ENCODE measurements at places on chromosomes 7 and 10.
A peak's percentile ranks its signal among the peaks of the same experiment; 100 is the strongest.

DNA sequence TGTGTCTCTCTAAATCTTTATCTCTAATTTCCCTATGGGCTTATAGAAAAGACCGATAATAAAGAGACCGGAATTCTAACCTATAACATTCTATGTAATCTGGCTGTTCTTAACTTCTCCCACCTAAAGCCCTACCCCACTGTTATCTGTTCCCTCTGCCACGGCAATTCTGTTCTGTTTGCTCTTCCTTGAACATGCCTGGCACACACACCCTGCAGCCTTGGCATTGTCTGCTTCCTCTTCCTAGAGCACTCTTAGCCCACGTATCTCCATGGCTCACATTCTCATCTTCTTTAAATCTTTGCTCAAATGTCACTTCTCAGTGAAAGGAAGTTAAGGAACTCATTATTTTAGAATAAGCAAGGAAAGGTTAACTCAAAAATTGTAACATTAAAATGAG lies 309.2 kb downstream of the GPR158 start:
- DNase-seq: no peak

- peak; percentile 38 for DNase-seq
These were observed 602.2 kb downstream of the LRMDA start for GRCh38 chr10:76033457-76034196.

DNA sequence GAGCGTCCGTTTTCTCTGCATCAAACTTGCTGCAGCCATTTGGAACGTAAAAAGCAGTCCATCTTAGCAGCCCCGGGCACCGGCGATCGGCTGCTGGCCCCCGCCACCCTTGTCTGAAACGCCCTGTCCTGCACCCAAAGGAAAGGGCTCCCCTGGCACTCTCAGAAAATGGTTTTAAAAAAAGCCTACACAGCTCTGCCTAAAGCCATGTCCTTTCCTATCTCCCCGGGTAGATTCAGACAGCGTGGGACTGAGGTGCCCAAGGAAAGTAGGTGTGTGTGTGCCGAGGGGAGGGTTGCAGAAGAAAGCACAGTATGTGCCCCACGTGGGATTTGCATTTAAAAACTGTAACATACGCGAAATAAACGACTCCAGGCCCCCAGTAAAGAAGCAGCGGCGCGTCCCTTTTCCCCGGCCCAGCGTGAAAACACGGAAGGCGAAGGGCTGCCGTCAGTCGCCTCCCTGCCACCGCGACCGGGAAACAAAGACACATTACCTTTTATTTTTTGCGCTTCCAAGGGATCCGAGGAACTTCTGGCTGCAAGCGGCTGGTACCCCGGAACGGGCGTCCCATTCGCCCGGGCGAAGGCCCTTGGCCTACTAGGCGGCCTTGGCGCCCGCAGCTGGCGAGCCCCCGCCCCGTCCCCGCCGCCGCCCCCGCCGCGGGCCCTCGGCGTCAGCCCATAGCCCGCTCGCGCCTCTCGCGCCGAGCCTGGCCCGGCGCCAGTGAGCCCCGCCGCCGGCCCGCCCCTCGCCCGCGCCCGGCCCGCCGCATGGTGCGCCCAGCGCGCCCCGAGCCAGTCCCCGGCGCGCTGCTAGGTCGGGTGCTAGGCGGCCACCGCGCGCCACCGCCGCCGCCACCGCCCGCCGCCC lies 304.6 kb downstream of the PRPF18 start:
- no peak for DNase-seq

DNA sequence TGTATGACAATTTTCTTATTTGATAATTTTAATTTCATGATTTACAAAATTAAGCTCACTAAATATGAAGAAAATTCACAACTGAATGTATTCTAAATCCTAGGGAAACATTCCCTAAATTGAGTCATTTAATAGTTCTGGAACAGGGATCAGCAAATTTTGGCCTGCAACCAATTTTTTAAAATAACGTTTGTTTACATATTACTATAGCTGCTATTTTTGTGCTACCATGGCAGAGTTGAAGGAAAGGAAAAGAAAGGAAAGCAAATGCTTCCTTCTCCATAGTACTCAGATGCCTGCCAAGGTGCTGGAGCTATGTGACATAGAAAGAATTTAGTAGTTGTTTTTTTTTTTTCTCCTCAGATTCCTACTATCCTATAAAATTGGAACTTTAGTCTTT lies 1307.7 kb upstream of the LRRTM3 start:
- DNase-seq: no peak

DNA sequence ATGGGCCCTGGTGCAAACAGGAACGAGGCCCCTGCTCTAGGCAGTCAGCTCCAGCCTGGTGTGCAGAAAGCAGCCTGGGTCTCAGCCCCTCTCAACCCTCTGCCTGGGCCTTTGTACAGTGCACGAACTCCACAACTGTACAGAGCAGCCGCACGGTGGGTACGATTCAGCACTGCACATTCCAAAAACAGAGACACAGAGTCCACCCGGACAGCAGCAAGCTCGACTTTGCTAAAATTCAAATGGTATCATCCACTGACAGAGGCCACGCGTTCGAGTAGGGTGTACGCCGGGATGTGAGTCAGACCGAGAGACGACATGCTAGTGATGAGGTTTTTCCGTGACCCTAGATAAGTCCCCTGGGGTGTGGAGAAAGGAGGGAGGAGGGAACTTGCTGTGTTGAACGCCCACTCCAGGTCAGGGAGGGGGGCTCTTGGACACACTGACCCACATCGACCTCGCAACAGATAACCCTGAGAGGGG lies 65.6 kb upstream of the PDGFA start:
- DNase-seq: no peak

- DNase-seq: no peak
These were observed 104.7 kb upstream of the IKZF1 start for GRCh38 chr7:50199824-50200223.

DNA sequence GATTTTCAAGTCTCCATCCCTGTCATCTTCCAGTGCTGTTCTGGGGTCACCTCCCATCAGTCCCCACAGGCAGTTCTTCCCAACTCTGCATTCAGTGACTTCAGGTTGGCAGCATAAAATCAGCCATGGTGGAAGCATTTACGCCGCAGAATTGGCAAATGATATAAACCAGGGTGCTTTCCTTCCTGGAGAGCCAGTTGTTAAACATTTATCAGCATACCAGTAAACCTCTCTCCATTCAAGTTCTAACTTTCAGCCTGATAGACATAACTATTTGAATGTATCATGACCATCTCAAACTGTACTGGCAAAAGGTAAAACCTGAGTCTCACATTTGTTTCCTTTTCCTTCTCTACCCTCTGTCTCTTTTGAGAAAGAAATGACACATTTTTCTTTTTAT lies 69.7 kb upstream of the ITPRID1 start:
- no peak for DNase-seq

DNA sequence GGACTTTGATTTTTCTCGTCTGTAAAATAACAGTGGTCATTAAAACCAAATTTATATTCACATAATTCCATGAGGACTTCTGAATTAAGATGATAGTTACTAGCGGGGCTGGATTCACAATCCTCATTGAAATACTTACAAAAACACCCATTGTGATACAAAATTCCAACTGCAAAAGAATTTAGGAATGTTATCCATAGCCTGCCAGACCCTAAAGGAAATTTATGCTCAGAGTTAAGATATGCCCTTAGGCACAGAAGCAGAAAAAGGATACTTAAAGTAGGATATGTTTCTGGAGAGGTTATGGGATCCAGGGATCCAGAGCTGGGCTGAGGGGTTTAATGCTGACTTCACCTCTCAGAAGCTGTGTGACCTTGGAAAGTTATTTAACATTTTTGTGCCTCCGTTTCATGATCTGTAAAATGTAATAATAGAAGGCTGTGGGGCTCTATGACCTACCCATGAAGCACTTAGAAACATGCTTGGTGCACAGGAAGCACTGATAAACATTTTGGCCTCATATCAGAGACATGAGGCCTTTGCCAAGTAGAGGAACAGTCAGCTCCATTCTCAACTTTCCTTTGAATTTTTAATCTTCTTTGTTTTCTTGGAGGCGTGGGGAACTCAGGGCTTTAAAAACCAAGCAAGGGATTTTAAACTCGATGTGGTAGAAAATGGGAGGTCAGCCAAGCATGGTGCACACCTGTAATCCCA lies 744.7 kb downstream of the KCNMA1 start:
- no peak for DNase-seq

DNA sequence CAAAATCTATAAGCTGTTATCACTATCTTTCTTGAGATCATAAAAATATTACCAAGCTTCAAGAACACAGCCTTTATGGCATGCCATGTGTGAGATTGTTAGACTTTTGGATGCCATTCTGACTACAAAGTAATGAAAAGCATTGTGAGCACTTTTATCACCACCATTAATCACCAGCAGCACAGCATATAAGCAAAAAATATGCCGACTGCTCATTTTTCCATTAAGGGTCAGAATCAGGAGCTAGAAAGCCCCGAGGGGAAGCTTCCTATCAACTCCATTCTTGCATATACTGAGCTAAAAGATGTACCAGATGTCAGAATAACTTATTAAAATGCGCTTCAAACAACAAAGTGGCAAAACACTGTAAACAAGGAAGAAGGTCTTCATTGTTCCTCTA lies 114.3 kb downstream of the LMBR1 start:
- DNase-seq: no peak

DNA sequence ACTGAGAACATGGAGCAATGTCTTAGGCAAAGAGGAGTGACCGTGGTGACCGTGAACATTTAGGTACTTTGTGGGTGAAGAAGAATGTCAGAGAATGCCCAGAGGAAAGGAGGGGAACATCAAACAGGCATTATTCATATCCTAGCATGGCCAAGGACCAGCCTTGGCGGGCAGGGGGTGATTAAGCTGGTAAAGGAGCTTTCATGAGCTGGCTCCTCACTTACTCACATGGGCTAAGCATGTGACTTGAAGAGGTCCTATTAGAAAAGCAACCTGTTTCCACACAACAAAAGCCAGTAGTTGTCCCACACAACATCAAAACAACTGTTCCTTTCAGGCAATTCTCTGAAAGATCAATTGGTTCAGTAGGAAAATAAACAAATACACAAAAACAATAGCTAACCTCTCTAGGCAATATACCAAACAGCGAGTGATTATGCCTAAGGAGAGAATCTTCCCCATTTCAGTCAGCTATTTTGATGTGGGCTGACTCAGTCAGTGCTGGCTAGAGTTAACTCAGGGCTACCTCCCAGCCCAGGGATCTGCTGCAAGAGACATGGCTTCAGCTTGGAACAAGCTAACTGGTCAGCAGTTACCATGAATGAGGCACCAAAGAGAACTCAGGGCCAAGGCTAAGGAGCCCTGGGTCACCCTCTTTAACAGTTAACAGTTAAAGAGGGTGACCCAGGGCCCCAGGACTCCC lies 283.5 kb downstream of the ARHGAP12 start:
- DNase-seq: no peak

DNA sequence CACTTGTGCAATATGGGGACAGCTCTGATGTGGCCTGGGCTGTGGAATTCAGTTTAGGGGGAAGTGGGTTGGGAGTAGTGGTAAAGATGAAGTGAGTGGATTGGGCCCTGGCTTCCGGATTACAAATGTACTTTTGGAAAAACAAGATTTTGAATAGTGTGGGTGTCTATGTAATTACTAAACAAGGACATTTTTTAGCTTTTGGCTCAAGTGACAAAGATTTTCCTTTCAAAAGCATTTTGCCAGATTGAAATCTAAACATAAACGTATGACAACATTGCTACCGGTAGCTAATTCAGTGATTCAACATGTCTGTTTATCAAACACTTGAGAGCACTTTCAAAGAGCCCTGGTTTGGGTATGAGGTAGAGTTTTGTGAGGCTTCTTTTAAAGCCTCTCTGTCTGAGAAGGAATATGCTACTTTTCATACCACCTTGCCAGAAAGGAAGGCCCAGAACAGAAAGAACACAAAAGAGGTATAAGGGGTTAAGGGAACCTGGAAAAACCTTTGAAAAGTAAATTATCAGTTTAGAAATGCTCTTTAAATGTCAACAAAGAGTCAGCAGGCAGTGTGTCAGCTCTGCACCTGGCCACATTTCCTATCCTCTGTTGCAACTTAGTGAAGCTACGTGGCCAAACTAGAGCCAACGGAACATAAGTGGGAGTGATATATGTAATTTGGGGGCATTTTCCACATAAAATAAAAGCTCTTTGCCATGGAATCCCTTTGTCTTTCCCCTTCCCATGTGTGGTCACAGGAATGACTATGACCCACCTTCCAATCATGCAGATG lies 516.1 kb downstream of the NRG3 start:
- no peak for DNase-seq

DNA sequence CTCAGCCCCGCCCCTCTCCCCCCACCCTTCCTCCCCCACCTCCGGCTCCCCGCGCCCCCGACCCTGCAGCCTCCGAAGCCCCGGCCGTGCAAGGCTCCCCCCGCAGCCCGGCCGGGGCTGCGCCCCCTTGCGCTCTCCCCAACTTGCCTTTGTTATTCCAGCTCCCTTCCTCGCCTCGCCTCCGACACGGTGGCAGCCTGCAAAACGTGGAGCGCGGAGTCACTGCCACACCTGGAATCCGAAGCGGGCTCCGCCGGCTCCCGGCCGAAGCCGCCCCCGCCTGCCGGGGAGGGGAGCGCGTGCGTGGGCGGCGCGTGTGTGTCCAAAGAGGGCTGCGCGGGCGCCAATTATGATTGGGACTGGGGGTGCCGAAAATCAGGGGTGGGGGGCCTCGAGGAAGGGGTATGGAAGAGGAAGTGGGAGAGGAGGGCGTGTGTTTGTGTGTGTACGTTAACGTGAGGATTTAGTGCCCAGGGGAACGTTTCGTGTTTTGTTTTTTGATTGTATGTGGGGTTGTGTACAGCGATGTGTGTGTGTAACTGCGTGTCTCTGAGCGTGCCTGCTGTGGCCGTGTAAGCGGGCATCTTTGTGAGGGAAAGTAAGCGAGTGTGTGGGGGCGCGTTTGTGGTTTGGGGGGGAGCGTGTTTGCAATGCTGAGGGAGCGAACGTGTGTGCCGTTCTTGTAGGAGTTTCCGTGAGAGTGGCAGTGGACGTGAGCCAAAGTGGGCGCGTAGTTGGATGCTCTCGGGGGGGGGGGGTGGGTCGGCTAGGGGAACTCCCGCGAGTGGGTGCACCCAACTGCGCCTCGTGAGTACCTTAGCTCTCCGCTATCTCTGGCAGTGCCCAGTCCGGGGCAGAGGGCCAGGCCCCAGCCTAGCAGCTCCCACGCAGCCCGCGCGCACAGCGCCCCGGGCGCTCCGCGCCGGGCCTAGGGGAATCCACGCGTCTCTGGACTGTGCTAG lies 1.2 kb upstream of the ZMIZ1 start:
- peak; percentile 98 for DNase-seq

- DNase-seq: no peak
These were observed 192.8 kb upstream of the AHR start for GRCh38 chr7:17105701-17106100.

Measured in right hindlimb (tissue), 1 donor.